ENCODE measurements at places on chromosomes 7 and 10.

DNA sequence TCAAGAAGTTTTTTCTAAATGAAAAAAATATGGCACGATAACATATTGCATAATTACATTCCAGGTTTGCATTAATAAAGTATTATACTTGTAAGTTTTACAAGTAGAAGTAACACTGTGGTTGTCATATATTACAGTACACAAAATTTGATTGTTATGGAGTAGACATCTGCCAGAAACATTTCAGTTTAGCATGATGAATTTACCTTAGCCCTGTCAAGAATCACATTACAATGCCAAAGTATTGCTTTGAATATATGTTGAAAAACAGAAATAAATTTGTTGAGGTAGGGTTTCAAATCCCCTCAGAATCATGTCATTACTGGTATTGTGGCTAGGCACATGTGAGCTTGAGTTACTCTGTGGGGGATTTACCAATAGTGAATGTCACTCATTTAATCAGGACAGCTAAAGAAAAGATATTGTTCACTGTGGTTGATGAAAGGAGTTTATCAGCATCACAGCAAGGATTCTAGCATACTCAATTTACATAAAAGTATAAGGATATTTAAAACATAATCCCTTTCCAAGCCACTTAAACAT, 112.1 kb downstream of the MDFIC start:
- no peak for DNase-seq

DNA sequence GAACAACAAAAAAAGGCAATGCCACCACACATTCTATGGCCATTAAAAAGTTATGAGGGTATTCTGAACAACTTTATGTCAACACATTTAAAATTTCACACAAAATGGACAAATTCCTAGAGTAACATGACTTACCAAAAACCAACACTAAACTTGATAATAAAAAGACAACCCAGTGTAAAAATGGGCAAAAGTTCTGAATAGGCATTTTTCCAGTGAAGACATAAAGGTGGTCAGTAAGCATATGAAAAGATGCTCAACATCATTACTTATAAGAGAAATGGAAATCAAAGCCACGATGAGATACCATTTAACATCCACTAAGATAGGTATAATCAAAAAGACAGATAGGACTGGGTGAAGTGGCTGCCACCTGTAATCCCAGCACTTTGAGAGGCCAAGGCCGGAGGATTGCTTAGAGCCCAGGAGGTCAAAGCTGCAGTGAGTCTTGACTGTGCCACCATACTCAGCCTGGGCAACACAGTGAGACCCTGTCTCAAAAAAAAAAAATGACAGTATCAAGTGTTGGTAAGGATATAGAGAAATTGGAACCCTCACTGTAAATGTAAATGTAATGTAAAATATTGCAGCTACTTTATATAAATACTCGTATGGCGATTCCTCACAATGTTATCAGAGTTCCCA, 71.1 kb upstream of the OIT3 start:
- no peak for DNase-seq

- no peak for DNase-seq
Observed at GRCh38 chr7:156386097-156386496, 254.5 kb upstream of the RNF32 start.

- DNase-seq = no peak
Observed at GRCh38 chr7:100888988-100889750, at the start of gene UFSP1. Gene UFSP1, minus strand, starts transcription at chr7:100889715. Its CDS starts 444 bp downstream, at chr7:100889271.

DNA sequence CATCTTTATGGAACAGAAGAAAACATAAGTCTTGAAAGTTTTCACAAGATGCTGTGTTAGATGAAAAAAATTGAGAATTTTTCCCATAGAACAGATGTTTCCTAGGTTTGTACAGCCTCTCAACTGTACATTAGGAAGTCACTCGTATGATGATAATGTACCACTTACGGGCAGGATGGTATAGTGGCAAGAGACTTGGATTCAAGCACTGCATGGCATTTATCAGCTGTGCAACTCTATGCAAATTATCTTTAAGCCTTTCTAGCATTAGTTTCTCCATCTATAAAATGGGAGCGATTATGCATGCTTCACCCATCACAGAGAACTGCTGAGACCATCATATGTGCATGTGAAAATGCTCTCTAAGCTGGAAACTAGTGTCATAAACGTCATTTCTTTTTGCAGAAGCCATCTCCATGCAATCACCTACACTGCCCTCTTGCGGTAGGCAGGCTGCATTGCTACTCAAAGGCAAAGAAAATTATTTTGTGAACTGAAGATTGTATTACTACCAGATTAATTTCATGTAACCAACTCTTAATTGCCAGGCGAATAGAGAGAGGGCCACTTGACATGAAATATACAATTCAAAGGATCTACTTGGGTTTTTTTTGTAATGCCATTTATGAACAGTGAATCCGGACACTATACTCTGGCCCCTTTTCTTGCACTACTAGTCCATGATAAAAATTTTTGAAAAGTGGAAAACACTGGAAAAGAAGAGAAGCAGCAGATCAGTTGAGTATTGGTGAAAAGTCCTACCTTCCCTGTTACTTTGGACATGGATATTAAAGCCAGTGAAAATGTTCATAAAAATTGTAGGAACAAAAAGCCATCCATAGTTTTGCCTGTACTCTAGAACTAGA, 102.3 kb downstream of the JAZF1 start:
- DNase-seq = peak; percentile 70

- no peak for DNase-seq
Observed at GRCh38 chr10:60818134-60818770, 40.0 kb downstream of the CDK1 start.

DNA sequence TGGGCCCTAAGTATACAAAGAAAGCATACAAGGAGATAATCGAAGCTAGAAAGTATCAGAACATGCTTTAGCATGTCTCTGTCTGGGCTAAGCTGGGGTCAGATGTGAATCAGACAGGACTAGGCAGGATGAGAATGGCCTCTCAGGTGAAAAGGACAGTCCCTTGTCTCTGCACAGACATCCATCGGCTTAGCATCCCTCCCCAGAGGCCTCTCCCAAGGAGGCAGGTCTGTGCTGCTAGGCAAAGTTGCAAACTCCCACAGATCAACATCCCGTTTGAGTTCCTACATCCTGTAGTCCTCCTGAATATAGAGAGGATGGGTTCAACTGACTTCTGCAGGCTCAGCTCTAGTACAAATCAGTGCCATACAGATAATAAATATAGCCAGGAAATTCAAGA, 24.5 kb downstream of the CHST15 start:
- no peak for DNase-seq

- DNase-seq = no peak
Observed at GRCh38 chr10:90227786-90228185, 526.4 kb downstream of the KIF20B start.

GRCh38 chr7:67990003-67990402, 993.4 kb downstream of the TYW1 start:
- DNase-seq = no peak

DNA sequence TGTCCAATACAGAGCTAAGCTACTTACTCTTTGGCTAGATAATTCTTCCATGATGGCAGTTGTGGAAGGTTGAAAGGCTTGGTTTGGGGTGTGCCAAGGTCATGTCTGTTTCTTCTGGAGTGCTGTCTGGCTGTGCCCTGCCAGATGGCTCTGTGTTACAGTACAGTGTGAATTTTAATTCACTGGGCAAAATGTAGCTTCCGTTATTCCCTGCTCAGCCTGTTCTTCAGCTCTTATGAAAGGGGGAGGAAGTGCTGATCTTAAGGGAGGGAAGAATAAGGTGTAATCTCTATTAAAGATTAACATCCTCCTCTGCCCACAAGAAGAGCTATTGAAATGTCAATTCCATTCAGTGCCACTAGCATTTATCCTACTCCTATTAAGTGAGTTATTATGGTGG, 52.2 kb downstream of the SND1 start:
- DNase-seq = no peak

GRCh38 chr10:24848195-24848594, 104.2 kb downstream of the PRTFDC1 start:
- DNase-seq = no peak

GRCh38 chr7:47379629-47380324, 202.1 kb downstream of the TNS3 start:
- no peak for DNase-seq

- no peak for DNase-seq
Observed at GRCh38 chr10:131998050-131998844, 16.5 kb upstream of the BNIP3 start.

GRCh38 chr10:129614341-129614740, 147.3 kb downstream of the MGMT start:
- no peak for DNase-seq

DNA sequence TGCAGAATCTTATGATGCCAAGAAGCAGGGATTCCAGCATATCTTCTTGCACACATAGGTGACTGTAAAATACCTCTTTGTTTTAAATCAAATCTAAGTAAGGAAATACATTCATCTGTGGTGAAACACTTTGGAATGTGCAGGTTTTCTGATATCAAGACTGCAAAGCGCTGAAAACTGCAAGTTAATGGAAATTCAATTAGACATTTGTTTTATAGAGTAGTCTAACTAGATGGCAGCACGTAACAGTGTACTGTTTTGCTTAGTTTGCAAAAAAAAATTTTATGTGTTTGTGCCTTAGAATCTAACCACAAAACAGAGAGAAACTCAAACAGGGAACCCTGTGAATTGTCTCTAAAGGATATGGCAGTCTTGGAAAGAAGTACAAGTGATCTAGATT, 259.2 kb downstream of the HDAC9 start:
- no peak for DNase-seq

GRCh38 chr7:100147278-100147677, 1.4 kb upstream of the LAMTOR4 start:
- DNase-seq = no peak

GRCh38 chr7:65269150-65269856, 104.4 kb upstream of the ZNF92 start:
- no peak for DNase-seq

GRCh38 chr10:11227103-11227502, 209.4 kb downstream of the CELF2 start:
- DNase-seq = no peak
